ENCODE measurements at places on chromosomes 3 and 15. TPM values are rescaled to one million over a fixed set of nuclear protein-coding genes. Genes with fewer than 3 reads are reported as not detected.

DNA sequence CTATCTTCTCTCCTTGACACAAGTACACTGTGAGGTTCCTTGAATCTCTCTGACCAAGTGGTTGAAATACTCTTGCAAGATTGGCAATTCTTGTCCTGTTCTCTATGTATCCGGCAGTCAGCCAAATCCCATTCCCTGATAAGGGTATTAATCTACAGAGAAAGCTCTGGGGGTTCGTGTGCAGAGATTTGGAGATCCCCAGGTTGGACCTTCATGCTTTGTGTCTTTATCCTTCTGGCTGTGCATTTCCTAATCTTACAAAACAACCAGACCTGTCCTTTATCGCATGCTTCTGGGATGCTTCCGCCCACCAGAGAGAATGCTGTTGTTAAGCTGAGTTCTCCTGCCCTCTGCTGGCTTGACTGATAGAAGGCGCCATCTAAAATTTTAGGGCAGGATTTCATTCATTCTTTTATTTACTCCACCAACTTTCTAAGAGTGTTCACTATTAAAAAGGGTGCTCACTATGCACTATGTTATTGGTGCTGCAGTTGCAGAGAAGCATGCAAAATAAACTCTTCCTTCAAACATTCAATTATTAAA, 8.6 kb upstream of the SST start:
- DNase-seq, result peak; percentile 59

DNA sequence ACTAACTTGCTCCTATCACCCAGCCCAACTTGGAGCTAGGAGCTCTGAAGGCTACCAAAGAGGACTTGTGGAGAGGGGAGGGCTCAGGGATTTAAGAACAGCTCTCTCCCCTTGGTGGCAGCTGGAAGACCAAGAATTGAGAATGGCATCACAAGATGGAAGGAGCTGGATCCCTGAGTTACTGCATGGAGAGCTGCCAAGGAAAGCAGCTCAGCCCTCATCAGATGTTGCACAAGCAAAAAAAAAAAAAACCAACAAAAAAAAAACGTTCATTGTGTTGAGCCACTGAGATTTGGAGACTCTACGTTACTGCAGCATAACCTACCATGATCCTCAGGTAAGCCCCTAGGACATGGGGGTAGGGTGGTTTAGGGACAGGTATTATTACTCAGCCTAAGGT, 41.0 kb downstream of the ITGB5 start:
- no peak for DNase-seq

DNA sequence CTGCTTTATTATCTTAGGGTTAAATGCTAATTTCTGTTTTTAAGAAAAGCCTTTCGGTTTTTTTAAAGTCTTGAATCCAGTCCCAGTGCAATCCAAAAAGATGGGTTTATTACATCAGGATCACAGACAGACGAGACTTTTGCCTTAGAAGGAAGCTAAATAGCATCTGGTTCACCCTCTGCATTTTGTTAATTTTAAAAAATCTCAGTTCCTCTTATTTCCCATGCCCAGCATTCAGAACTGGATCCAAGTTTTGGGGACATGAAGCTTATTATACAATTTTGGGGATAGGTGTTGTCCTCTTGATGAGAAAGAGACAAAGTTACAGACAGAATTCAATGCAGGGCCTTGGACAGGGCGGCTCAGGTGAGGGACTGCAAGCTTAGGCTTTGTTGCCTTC, 181.5 kb upstream of the LYSMD4 start:
- DNase-seq, result no peak

- DNase-seq, result no peak
Observed at GRCh38 chr3:111769992-111770352, 89.1 kb upstream of the PHLDB2 start.

DNA sequence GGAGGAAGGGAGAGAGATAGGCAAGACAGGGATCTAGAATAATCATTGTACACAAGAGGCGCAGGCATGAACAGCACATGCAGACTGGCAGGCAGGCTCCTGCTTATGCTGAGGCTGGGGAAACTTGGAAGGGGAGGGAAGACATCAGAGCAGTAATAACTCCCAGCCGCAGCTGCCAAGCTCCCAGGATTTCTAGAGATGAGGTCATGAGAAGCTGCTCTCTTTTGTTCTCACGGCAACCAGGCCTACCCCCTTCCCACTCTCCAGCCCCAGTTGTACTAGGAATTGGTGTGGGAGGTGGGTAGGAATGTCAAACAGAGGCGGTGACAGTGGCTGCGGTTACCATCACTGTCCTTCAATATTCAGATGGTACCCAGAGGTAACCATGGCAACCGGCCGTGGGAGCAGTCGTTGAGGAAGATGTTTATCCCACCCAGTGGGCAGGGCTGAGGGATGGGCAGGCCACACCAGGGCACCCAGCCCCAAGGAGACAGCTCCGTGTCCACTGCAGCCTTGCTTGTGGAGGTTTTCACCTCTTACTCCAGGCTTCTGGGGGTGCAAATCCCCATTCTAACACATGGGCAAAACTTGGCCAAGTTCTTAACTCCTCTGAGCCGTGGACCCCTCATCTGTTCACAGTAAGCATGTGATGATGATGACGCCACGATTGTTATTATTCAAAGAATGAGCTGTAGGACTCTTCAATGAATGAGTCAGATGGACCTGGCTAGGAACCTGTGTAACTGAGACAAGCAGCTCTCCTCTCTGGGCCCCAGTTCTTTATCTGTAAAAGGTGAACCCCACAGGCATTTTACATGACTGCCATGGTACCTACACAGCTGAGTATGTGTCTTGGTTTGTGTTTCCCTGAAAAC, 360.8 kb upstream of the PROK2 start:
- no peak for DNase-seq

GRCh38 chr3:134242649-134243617, 7.7 kb downstream of the RYK start:
- DNase-seq, result no peak

Gene IRAK2
- 2.3 TPM for polyA plus RNA-seq

Gene SLC22A14
- 0.55 TPM for polyA plus RNA-seq

Gene LRRIQ4
- polyA plus RNA-seq, result 0.05 TPM

Data from ovary (tissue), 10 donors.